Anterior cingulate cortex (tissue), 58 donors: ENCODE measurements at places on chromosomes 1 and 21.

- no peak for DNase-seq
These were observed 5.4 kb downstream of the CELF3 start for GRCh38 chr1:151711044-151711800.

DNA sequence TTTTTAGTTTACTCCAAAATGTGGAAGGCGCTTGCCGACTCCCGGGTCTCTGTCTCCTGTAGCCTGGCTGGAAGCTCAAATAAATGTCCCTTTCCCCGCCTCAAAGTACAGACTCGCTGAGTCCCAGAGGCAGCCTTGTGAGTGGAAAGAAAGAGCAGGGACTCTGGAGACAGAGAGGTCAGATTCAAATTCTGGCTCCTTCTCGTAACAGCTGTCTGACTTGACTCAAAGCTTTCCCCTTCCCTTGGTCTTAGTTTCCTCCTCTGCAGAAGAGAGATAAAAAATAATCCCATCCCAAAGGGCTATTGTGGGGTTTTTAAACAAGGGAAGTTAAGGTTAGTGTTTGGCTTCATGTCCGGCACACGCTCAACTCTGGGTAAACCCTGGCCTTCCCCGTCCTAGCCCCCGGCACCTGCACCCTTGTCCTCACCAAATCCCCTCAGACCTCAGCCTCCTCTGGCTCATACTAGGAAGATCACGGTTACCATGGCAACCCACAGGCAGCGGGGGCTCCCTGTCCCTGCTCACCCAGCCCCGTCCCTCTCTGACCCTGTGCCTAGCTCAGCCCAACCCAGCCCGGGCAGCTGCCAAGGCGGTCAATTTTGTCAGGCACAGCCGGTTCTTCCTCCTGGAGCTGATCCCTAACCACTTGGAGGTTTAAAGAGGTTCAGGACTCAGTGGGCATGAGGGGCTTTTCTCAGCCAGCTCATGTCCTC is 49.2 kb upstream of the IGSF21 start:
- DNase-seq, result no peak

- no peak for DNase-seq
These were observed 9.0 kb downstream of the EPS8L3 start for GRCh38 chr1:109754738-109755137.

DNA sequence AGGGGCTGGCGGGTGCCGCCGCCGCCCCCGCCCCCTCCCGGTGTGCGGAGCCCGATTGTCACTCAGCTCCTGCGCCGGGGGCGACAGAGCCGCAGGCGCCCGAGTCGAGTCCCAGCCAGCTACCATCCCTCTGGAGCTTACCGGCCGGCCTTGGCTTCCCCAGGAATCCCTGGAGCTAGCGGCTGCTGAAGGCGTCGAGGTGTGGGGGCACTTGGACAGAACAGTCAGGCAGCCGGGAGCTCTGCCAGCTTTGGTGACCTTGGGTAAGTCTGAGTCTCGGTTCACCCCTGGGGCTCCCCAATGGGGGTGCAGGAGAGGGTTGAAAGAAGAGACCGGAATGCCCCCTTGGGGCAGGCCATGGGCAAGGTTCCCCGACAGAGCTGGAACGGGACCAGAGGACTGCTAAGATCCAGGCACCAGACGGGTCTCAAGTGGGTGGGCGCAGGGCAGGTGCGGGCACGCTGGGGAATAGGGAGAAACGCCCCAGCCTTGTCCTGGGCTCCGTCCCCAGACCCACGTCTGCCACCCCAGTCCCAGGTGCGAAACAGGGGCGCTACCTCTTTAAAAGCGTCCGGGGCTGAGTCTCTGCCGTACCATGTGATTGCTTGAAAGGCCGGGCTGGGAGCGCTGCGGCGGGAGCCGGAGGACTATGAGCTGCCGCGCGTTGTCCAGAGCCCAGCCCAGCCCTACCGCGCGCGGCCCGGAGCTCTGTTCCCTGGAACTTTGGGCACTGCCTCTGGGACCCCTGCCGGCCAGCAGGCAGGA is at the start of gene ADORA1:
ADORA1 (plus strand) TSS at position 61 of the 765 bp plus-strand sequence. CDS start 1,116 bp downstream, outside the sequence.
- peak; percentile 61 for DNase-seq

DNA sequence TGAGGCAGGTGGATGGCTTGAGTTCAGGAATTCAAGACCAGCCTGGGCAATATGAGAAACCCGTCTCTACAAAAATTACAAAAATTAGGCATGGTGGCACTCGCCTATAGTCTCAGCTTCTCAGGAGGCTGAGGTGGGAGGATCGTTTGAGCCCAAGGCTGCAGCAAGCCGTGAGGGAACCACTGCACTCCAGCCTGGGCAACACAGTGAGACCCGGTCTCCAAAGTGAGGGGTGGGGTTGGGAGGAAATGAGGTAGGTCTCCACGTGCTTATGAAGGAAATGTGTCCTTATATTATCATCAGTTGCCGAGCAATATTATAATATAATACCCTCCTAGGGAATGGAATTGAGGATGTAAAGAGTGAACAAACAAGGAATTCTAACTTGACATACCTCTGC is 2.7 kb downstream of the TMEM50B start:
- no peak for DNase-seq

DNA sequence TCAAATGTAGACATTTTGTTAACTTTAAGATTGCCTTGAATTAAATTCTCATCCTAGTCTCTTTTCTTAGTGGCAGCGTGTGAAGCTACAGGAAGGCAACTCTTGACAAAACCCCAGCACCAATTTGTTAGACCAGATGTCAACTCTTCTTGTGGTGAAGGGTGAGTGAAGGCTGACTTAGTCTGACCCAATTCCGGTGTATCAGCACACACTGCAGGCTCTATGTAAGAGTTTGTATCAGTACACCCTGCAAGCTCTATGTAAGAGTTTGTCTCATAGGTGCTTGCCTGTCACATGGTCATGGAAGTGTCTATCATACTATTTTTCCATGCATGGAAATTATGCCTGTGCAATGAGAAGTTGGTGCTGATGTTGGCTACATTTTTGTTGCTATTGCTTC is 16.8 kb downstream of the CR2 start:
- no peak for DNase-seq

DNA sequence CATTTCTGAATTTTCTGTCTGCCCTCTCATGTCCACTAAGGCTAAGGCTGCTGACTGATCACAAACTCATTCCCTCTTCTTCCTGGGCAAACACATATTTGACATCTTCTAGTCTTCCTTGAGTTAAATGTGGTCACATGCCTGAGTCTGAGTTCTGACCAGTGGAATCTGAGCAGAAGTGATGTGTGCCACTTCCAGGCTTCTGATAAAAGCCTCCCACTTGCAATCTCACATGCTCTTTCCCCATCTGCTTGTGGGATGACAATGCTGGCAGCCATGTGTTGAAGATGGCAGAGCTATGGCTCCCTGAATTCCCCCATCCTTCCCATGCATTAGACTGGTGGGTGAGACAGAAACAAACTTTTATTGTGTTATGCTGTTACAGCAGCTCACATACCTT is 149.9 kb upstream of the ZNF648 start:
- DNase-seq, result no peak

DNA sequence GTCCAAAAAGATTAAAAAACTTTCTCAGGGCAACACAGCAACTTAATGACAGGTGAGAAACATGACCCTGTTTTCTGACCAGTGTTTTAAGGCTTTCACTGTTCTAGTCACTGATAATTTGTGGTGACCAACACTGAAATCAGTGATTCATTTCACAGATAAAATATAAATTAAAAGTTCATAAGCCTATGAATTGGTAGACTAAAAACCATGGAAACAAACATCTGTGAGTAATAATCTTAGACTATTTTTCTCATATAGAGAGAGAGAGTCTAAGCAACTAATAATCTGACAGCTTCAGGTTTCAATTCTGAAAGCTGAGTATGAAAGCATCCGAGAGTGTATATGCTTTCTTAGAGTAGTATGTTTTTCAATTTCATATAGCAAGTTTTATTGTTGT is 536.9 kb downstream of the ADGRL2 start:
- no peak for DNase-seq

GRCh38 chr1:147539122-147539575 is 2.2 kb upstream of the BCL9 start:
- DNase-seq, result no peak

DNA sequence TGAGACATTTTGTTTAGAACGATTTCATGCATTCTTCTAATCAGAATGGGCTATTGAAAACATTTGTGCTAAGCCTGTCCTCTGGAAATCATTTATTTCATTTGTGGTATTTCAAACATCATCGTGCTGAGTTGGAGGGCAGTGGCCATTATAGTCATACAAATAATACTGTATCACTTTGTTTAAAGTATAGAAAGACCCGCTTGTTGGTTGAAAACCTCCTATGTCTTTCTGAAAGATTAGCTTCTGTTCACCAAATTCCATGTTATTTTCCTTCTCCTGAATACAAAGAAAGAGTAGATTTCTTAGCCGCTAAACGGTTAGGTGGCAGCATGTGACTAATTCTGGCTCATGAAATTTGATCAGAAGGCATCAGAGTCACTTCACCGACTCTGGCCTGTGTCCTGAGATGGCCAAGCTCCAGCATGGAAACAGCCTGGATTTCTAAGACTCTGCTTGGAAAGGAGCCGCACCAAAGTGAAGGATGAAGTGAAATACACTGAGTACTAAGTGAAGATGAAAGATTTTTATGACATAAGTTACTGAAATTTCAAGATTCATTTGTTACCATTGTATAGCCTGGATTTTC is 355.1 kb downstream of the USP25 start:
- peak; percentile 27 for DNase-seq

- DNase-seq, result no peak
These were observed 30.0 kb downstream of the LRRC3 start for GRCh38 chr21:44485254-44485793.

DNA sequence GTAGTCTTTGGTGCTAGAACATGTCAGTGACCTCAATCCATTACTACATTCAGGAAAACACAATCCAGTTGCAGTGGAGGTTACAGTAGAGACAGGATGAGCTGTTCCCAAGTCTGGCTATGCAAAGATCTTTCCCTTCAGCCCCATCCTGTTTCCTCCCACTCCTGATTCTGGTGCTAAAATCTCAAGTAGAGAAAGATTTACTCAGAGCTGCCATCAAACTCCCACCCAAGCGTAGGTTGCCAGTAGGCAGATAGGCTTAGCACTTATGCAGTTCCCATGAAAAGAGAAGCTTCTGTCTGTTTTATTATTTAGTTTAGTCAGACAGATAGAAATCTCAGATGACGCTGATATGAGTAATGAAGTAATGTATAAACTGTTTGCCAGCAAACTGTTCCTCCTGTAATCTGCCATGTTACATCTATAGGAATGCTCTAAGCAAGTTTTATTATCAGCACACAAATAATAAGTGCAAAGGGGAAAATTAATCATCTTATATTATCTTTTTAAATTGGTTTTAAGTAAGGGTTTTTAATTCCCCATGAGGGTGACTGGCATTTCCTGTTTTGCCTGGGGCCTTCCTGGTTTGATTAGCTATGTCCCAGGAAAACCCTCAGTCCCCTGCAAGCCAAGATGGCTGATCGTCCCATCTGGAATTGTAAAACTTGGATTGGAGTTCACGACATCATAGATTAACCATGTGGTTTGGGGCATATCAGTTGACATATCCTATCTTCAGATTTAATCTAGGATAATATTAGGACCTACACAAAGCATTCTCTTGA is 188.3 kb upstream of the PALMD start:
- no peak for DNase-seq

DNA sequence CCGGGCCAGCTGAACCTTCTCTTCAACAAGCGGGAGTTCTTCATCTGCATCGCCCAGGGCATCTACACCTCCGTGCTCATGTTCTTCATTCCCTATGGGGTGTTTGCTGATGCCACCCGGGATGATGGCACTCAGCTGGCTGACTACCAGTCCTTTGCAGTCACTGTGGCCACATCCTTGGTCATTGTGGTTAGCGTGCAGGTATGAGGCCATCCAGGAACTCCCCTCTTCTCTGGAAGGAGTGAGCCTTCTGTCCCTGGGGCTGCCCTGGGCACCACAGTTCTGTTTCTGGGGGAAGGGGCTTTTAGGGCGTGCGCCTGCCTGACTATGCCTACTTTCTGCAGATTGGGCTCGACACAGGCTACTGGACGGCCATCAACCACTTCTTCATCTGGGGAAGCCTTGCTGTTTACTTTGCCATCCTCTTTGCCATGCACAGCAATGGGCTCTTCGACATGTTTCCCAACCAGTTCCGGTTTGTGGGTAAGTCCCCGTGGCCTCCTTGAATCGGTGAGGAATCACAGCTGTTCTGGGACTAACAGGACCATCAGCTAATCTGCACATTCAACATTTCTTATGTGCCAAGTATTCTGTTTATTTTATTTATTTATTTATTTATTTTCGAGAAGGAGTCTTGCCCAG is 21.1 kb downstream of the ATP8B2 start:
- no peak for DNase-seq

GRCh38 chr1:221923929-221924598 is 182.2 kb upstream of the DUSP10 start:
- DNase-seq, result no peak

DNA sequence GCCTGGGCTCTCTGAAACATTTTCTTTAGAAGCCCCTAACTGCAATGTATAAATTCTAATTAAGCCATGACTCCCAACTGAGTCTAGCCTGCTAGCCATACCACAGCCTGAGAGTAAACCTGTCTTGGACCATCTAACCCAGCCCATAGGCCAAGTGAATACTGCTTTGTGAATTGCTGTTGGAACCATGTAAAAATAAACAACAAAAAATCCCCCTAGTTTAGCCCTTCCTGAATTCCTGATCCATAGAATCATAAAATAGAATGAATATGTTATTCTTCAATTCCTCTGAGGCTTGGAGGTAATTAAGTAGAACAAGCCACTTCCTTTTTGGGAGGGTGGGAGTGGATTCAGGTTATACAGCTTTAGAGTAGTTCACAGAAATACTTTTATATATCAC is 1496.4 kb downstream of the MRPL39 start:
- no peak for DNase-seq

DNA sequence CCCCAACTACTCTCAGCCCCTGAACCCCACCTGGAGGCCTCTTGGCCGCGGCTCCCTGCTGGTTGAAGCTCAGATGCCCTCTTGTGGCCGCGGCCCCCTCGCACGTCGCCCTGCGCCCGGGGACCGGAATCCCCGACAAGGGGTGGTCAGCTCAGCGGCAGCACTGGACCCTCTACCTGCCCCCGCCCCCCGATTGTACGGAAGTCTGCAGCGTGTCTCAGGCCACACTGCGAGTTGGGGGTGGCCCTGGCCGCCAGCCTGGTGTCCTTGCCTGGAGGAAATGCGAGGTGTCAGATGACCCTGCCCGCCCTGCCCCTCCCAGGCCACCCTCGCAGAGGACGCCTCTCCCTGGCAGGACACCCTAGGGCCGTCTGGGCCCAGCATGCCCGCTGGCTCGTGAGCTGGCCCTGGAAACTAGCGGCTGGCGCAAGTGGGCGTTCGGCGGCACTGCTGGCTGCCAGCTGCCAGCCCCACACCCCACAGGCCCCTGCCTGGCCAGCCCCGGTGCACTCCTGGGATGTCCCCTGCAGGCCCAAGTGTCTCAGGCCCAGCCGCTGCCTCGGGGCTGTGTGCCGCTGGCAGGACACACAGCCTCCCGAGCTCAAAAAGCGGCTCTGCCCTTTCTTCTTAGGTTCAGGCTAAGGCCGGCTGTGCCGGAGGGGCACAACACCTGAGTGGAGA is 60.8 kb downstream of the EDN2 start:
- no peak for DNase-seq

DNA sequence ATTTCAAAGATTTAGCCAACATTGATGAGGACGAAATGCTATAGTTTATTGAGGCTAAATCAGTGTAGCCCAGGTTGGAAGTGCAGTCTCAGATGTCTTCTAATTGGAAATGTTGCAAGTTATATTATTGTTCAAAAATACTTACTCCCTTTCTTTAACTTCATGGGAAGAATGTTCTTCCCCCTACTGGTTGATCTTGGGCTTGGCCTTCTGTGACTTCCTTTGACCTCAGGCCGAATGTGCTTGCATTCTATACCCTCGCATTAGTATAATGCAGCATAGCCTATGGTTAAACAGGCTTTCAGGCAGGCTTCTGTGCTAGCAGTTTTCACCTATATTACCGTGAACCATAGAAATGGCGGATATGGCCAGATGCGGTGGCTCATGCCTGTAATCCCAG is 77.3 kb downstream of the RPE65 start:
- DNase-seq, result no peak

GRCh38 chr1:205950280-205950679 is 7.0 kb upstream of the SLC26A9 start:
- peak; percentile 41 for DNase-seq
